Mesenchymal stem cell (in vitro differentiated cells and primary cell): ENCODE measurements at places on chromosomes 6 and 20.

DNA sequence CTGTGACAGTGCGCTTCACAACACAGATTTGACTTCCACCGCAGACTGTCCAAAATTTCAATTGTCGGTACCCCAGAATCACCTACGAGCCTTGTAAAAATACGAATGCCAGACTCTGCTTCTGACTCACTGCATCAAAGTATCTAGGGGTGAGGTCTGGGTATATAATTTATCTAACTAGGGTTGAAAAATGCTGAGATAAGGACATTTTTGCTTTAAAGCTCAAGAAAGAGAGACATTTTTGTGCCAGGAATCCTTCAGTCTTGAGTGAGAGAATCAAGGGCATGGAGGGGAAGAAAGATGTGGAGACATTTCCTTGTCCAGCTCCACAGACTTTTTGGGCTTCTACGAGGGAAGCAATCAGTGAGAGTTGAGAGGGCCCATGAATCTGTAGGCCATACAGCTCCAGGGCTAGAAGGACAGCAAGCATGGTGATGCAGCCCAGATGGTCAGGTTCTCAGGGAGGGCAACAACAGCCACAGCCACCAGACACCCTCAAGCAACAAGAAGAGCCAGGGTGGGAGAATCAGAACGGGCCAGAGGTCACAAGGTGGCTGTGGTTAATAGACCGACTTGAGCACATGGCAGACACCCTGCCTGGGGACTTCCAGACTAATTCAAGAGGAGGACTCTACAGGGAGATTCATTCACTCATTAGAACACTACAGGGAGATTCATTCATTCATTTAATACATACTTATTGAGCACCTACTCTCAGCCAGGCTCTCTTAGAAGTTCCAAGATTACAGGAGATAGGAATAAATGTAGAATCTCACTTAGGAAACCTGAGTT is 211.1 kb upstream of the PRDM1 start:
- no peak for DNase-seq

- no peak for DNase-seq
Measured at GRCh38 chr20:9457136-9457535, 57.3 kb upstream of the LAMP5 start.

DNA sequence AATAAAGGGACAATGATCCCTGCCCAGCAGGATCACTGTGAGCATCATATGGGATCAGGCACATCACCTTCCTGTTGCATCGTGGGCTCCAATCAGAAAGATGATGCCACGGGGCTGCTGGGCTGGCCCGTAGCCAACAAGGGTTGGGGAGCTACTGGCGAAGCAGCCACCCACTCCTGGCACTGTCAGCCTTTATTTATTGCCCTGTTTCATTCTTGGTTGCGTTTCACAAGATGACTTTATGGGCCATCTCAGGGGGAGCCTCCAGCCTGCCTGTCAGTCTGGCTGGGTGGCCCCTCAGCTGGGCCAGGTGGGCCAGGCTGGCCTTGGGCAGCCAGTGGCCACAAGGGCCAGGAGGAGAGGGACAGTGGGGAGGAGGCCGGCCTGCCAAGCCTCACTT is 17.3 kb downstream of the VSTM2L start:
- DNase-seq, result no peak

- no peak for DNase-seq
Measured at GRCh38 chr6:51029561-51029960, 210.9 kb downstream of the TFAP2B start.

DNA sequence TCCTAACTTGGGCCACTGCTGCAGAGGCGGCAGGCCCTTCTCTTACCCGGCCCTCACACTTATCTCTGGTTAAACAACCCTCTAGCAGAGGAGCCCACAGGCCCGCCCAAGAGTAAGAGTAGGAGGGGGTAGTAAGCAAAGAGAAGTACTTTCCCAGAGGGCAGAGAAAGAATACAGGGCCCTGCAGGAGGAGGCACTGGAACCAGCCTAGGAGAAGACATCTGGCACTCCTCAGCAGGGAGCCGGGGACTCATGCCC is 10.1 kb downstream of the MTCH1 start:
- DNase-seq, result no peak

DNA sequence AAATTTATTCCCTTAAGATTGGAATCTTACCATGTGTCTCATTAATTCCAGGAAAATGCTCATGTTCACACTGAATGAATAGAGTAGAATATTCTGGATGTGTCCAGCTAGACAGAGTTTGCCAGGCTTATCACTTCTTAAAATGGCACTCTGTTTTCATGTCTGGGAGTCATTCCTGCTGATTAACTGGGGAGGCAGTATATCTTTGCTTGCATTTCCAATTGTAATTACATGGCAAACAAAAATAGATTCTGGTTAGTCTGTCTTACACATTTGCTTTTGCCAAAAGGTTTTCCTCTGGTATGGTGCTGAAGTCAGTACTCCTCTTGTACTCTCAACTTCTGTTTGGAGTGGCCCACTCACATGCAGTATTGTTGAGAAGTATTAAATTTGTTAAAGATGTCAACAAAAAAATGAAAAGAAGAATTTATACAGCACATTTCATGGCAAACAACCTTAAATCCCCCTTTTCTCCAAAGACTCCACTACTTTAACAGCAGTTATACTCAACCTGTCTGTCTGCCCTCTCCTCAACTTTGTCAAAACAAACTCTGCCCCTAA is 70.2 kb downstream of the TENT5A start:
- no peak for DNase-seq

DNA sequence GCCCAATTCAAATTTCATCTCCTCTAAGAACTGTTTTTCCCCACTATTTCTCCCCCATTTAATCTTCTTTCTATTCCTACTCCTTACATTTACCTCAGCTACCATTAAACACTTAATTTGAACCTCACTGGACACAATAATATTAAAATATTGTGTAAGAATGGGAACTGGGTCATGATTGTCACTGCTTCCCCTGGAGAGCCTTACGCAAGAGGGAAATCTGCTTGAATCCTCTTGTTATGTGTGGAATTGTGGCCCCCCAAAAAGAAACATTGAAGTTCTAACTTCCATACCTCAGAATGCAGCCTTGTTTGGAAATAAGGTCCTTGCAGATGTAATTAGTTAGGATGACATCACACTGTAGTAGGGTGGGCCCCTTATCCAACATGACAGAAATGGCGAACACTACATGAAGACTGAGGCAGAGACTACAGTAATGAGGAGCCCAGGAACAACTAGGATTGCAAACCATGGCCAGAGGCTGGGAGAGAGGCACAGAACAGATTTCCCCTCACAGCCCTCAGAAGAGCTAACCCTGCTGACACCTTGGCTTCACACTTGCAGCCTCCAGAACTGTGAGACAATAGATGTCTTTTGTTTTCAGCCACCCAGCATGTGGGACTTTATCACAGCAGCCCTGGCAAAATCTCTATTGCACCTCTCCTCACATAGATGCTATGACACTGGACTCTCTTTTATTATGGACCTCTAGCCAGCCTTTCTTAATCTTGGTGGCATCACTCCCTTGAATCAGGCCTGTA is 29.9 kb downstream of the HIVEP2 start:
- no peak for DNase-seq

DNA sequence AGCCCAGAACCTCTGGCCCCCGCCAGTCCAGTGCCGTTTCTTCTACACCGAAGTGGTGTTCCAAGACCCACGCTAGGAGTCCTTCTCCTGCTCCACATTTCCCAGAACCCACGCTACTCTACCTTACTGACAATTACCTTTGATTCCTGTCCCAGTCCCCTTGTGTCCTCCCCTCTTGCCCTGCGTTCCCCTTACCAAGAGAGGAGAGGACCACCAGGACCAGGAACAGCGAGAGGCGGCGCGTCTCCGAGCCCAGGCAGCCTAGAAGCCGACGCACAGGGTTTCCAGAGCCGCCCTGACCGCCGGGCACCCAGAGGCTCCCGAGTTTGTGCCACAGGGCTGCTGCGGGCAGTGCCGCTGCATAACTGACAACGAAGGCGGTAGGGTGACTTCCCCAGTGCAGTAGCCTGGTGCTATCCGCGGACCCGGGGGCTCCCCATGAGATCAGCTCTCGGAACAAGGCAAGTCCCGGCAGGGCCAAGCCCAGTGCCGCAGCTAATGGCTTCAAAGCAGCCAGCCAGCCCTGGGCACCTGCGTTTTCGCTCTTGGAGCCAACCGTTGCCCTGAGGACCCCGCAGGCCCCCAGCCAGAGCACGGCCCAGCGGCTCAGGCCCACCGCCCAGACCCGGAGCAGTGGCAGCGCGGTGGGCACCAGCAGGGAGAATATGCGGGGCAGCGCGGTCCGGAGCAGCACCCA is 512 bp downstream of the TAP1 start:
- DNase-seq, result peak; percentile 64

GRCh38 chr20:15406072-15406471 is 1068.7 kb upstream of the FLRT3 start:
- no peak for DNase-seq

GRCh38 chr6:139600919-139601475 is 226.5 kb upstream of the CITED2 start:
- DNase-seq, result no peak

DNA sequence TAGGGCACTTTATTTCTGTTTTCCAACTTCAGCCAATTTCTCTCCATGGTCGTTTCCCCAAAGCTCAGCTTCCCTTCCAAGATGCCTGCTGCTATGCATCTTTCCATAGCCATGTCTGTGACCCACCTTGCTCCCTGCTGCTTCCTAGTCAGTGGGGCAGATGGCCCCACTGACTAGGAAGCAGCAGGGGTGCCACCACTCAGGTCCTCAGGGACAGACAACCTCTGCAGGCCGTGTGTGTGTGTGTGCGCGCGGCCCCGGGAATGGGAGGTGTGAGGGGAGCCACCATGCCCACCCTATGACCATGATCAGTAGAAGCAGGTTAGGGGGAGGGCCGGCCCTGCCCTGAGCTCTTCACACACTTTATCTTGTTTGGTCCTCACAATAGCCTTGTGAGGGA is 2.7 kb upstream of the IP6K3 start:
- DNase-seq, result no peak

DNA sequence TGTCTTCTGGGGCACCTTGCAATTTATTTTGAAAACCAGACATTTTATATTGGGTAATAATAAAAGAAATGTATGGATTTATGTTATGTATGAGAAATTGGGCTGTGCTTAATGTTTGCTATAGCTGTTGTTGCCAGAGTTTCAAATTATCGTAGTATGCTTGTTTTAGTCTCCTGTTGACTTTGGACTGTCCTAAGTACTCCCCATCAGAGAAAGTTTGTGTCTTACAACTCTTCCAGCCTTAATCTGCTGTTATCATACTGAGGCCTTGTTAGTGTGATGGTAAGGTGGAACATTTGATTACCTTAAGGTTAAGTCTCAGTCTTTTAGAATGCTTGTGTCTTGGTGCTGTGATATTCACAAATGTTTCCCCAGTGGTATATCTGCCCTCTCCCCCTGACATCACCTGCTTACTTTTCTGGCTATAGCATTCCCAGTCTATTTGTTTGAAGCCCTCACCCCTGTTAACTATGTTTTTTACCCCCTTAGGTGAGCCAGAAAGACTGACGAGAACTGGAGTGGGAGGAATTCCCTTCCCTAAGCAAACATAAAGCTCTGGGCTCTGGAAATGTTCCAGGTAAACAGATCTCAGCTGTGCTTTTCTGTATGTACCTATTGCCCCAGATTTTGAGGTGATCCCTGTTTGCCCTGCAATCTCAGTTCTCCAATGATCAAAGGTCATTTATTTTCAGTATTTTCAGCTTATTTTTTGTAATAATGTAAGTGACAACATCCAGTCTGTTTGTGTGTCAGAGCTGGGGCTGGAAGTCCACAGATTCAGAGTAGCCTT is 581.1 kb upstream of the CITED2 start:
- no peak for DNase-seq

- peak; percentile 68 for DNase-seq
Measured at GRCh38 chr6:44338228-44339122, 4.0 kb upstream of the SPATS1 start.
